Aorta (tissue), 5 donors: ENCODE measurements at places on chromosomes 13 and 19. TPM values are rescaled to one million over a fixed set of nuclear protein-coding genes. Genes with fewer than 3 reads are reported as not detected.

GRCh38 chr19:23882493-23882892 lies 32.2 kb upstream of the ZNF726 start:
- no peaks in the 10 kb centered on the region for H3K36me3 ChIP-seq
- H3K4me3 ChIP-seq, result no peak overlapping the region
- no peak for DNase-seq
- no peak overlapping the region for H3K27ac ChIP-seq
- no peaks in the 10 kb centered on the region for H3K4me1 ChIP-seq
- H3K27me3 ChIP-seq, result no peaks in the 10 kb centered on the region

DNA sequence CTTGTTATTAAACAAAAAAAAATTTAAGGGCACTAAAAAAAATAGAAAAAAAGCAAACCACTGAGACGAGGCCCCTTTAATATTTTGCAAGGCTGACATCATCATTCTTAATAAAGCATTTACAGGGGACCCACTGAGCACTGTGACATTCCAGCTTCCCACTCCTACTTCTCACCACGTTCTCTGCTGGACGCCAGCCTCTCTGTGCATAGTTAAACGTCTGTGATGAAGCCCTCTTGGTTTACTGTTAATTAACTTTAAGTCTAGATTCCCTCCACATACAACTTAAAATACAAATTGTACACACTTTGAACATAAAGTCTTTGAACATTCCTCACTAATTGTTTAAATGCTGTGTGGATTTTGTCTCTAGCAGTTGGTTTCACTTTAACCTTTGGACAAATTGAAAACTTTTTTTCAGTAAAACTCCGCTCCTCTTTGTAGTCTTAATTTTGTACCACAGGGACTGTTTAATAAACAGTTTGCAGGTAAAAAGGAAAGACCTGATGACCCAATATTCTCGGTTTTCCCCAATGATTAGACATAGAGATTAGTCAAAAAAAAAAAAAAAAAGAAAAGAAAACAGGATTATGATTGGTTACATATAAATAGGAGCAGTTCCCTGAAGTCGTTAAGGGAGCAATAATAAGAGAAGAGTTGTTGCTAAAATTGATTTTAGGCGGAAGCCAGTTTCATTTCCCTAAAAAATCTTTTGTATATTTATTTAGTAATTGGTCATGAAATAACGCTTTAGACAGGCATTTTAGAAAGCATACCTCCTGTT lies 219.8 kb downstream of the MZT1 start:
- no peak overlapping the region for H3K4me3 ChIP-seq
- no peaks in the 10 kb centered on the region for H3K4me1 ChIP-seq
- H3K27ac ChIP-seq, result no peak overlapping the region
- H3K36me3 ChIP-seq, result no peaks in the 10 kb centered on the region
- H3K27me3 ChIP-seq, result no peaks in the 10 kb centered on the region

DNA sequence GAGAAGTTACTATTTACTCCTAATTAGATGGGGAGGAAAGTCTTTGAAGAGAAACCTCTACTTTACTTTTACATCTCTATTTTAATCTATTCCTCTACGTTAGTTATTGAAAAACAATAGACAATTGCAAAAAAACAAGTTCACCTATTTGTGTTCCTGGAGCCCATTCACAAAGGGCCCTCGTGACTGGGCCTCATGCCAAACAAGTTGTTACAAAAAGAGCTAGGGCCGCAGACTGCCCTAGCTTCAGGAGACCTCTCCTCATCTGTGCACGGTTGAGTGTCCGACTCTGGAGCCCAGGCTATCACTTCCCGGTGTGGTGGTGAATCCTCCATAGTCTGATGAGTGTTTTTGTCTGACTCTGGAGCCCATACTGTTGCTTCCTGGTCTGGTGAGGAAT lies 190.9 kb downstream of the ZNF486 start:
- no peak overlapping the region for H3K4me3 ChIP-seq
- no peaks in the 10 kb centered on the region for H3K36me3 ChIP-seq
- H3K4me1 ChIP-seq, result no peaks in the 10 kb centered on the region
- no peak for DNase-seq
- H3K27me3 ChIP-seq, result no peaks in the 10 kb centered on the region
- no peak overlapping the region for H3K27ac ChIP-seq

Gene PRDX2
- 118 TPM for total RNA-seq

GRCh38 chr13:86569119-86569518 lies 769.9 kb upstream of the SLITRK6 start:
- no peak for DNase-seq
- no peak overlapping the region for H3K4me3 ChIP-seq
- H3K36me3 ChIP-seq, result no peaks in the 10 kb centered on the region
- H3K27ac ChIP-seq, result no peak overlapping the region
- H3K4me1 ChIP-seq, result no peaks in the 10 kb centered on the region
- H3K27me3 ChIP-seq, result no peaks in the 10 kb centered on the region

DNA sequence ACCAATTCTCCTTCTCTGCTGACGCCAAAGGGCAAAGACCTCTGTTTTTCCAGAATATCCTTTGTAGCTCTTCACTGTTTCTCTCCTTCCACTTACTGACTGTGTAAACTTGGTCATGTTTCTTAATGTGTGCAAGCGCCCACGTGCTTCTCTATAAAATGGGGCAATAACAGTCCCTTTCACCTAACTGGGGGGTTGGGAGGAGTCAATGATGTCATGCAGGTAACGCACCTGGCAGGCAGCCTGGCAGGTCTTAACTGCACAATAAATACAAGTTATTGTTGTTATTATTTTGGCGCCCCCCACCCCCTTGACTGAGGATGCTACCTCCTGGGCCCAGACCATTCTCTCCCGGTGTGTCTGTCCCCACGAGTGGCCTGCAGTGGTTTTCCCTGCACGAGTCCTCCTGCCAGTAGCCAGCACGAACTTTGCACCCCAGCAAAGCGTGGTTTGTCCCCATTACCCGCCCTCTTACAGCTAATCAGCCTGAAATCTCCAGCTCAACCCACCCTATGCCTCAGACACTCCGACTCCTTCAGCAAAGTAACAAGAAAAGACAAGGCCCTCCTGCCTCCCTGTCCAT lies 5.3 kb downstream of the SBSN start:
- H3K27me3 ChIP-seq, result no peaks in the 10 kb centered on the region
- no peak overlapping the region for H3K4me3 ChIP-seq
- H3K4me1 ChIP-seq, result no peaks in the 10 kb centered on the region
- no peak for DNase-seq
- H3K36me3 ChIP-seq, result no peaks in the 10 kb centered on the region

DNA sequence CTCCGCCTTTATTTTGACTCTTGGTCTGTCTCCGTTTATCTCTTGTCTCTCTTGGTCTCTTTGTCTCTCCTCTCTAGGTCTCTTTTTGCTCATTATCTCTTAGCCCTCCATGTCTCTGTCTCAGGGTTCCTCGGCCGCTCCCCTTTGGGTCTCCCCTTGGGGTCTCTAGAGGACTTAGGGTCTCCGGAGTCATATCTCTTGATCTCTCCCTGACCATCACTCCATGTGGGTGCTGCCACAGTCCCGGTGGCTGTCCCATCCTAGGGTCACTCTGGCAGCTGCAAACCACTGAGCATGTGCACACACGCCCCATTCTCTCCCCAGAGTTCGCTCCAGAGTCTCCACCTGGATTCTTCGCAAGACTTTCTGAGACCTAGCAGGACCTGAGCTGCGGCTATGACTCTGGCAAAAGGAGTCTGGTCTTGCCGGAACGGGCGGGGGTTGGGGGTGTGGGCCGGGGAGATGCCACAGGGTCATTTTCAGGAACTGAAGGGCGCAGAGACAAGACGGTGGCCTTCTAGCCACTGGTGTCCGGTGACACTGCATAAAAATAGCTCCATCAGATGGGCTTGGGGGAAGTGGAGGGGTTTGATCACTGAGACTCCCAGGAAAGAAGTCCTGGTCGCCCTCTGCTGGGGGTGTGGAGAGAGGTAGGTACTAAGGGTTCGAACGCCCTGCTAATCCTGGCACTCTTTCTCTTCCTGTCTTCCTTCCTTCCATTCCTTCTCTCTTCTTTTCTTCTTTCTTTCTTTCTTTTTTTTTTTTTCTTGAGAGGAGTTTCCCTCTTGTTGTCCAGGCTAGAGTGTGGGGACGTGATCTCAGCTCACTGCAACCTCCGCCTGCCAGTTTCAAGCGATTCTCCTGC lies 1.2 kb upstream of the KCNA7 start:
- no peak for DNase-seq
- no peaks in the 10 kb centered on the region for H3K4me1 ChIP-seq
- no peak overlapping the region for H3K27ac ChIP-seq
- no peak overlapping the region for H3K4me3 ChIP-seq
- H3K27me3 ChIP-seq, result no peaks in the 10 kb centered on the region
- H3K36me3 ChIP-seq, result no peaks in the 10 kb centered on the region

GRCh38 chr13:49021953-49022352 lies 46.2 kb downstream of the FNDC3A start:
- H3K36me3 ChIP-seq, result peaks cover 2% of the 10 kb centered on the region
- no peak for DNase-seq
- no peaks in the 10 kb centered on the region for H3K27me3 ChIP-seq

DNA sequence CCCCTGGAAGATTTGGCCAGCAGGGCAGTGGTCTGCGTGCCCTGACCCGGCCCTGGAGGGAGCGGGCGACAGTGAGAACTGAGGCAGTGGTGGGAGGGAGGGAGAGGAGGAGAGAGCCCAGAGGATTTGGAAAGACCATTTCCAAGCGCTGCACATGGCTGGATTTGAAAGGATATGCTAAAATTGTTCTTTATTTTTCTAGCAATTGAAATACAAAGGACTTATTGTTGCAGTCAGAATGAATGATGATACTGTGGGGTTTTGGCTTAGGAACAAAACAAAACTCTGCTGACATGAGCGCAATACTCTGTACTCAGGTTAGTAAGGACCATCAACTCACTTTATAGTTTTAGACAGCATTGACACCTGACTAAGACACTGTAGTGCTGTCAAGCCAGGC lies 69.5 kb downstream of the TNFRSF19 start:
- no peak overlapping the region for H3K27ac ChIP-seq
- no peak overlapping the region for H3K4me3 ChIP-seq
- H3K36me3 ChIP-seq, result no peaks in the 10 kb centered on the region

Gene EGLN2
- total RNA-seq, result 85.7 TPM

Gene GRIK5
- 20.8 TPM for total RNA-seq

Gene LRG1
- total RNA-seq, result 1.4 TPM

DNA sequence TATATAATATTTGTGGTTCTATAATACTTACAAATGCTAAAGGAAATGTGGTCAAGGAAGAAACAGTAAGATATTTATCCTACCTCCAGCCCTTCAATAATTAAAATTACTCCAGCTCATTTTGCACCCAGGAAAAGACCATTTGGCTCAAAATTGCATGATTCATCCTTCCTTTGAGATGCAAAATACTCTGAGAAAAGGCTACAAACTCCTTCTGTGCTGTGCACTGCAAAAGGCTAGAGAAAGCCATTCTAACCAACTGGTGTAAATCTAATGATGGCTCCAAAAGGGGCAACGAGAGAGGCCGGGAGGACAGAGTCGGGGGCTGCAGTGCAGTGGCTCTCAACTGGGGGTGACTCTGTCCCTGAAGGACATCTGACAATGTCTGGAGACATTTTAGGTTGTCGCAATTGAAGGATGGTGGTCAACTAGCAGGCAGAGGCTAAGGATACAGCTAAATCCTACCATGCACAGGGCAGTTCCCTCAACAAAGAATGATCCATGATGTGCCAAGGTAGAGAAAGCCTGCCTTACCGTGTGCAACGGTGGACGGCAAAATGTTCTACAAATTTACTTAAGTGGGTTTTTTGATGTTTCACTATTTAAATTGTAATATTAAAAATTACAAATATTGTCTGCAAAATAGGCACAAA lies 32.6 kb downstream of the SLC7A1 start:
- H3K27ac ChIP-seq, result no peak overlapping the region
- H3K27me3 ChIP-seq, result no peaks in the 10 kb centered on the region
- H3K4me1 ChIP-seq, result no peaks in the 10 kb centered on the region

DNA sequence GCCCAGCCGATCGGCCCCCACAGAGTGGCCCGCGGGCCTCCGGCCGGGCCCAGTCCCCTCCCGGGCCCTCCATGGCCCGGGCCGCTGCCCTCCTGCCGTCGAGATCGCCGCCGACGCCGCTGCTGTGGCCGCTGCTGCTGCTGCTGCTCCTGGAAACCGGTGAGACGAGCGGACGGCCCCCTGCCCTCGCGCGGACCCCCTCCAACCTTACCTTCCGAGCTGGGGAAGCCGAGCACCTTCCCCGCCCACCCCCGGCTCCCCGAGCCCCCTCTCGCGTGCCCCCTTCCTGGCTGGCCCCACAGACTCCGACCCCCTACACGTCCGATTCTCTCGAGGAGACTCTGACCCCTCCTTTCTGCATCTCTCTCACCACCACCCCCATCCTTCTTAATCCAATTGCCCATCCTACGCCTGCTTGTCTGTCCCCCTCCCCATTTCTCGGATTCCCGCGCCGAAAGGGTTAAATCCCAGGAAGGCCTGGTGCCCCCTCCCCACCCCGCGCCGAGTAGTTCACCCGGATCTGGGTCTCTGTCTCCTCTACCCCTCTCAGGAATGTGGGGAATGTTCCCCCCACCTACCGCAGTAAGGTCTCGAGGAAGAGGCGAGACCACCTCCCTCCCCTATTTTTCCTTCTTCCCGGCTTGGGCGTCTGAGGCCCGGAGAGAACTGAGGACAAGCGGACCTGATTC lies 502 bp downstream of the NECTIN2 start:
- H3K4me1 ChIP-seq, result no peaks in the 10 kb centered on the region
- peak overlapping the region; percentile 80 for H3K27ac ChIP-seq
- DNase-seq, result peak; percentile 77
- H3K36me3 ChIP-seq, result no peaks in the 10 kb centered on the region
- H3K4me3 ChIP-seq, result peak overlapping the region; percentile 88

Gene NPAS1
- 9.8 TPM for total RNA-seq

- no peaks in the 10 kb centered on the region for H3K36me3 ChIP-seq
- no peaks in the 10 kb centered on the region for H3K27me3 ChIP-seq
- H3K4me3 ChIP-seq, result no peak overlapping the region
Measured at GRCh38 chr19:16202320-16203255, 4.9 kb downstream of the AP1M1 start.

DNA sequence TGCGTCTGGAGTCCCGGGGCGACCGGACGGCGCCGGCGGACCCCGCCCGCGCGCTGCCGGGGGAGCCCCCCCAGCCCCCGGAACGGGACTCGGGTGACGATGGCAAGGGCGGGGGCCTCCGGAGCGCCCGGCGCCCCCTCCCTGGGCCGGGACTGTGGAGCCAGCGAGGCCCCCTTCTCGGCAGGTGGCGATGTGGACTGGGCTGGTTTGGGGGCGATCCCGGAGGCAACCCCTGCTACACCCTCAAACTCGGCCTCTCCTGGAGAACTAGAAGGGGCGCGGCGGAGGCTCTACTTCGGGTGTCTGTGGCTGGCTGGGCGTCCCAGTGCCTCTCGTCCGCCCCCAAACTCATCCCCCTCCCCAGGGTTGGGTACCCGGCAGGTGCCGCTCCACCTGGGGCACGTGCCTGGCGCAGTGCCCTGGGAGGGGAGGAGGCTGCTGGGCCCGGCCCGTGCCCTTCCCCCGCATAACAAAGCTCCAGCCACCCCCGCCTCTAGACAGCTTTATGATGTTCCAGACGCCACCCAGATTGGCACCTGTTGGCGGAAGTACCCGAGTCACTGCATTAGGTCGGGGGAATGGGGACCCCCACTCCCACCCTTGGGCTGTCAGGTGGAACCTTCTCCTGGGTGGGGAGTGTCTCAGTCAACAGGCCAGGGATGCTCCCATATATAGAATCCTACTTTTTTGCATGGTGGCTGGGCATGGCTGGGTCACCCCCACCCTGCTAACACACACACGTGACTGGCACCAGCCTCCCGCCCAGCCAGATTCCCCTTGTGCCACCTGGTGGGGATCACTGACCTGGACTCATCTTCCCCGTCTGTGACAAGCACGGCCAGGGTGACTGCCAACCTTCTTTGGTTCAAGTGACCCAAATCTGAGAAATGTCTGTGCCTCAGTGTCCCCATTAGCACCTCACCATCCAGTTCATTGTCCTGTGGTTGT lies 722 bp downstream of the PKN1 start:
- no peaks in the 10 kb centered on the region for H3K27me3 ChIP-seq
- no peaks in the 10 kb centered on the region for H3K36me3 ChIP-seq

Gene SOHLH2
- total RNA-seq, result not detected

Gene CEACAM7
- total RNA-seq, result not detected

GRCh38 chr13:57925751-57926150 lies 294.2 kb downstream of the PCDH17 start:
- no peak overlapping the region for H3K4me3 ChIP-seq
- H3K27ac ChIP-seq, result no peak overlapping the region
- H3K27me3 ChIP-seq, result no peaks in the 10 kb centered on the region
